ENCODE measurements at places on chromosomes 6 and 20. TPM values are rescaled to one million over a fixed set of nuclear protein-coding genes. Genes with fewer than 3 reads are reported as not detected.

- DNase-seq = peak; percentile 90
Measured at GRCh38 chr6:391559-392440, at the start of gene IRF4. TSS of gene IRF4 (plus strand) at chr6:391752. CDS start at chr6:393153, 1,401 bp downstream.

GRCh38 chr20:1833728-1834726, 61.2 kb upstream of the SIRPA start:
- no peak for DNase-seq

DNA sequence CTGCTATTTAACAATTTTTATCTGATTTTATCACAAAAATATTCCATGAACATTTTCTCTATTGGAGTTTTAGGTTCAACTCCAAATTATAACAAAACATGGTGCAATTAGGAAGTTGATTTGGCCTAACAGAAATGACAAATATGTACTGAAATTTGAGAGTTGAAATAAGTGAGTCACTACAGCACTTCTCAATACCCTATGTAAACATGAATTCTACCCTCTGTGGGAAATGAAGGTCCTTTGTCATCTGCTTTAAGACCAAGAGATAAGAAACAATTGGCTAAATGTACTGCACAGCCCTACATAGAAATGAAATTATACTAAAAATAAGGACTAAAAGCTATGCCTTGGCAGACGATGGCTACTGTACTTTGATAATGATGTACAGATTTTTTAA, 86.2 kb upstream of the BEND6 start:
- DNase-seq = no peak

- no peak for DNase-seq
Measured at GRCh38 chr6:82681119-82681714, 317.6 kb downstream of the TPBG start.

GRCh38 chr6:40340957-40341356, 246.2 kb downstream of the LRFN2 start:
- DNase-seq = no peak

DNA sequence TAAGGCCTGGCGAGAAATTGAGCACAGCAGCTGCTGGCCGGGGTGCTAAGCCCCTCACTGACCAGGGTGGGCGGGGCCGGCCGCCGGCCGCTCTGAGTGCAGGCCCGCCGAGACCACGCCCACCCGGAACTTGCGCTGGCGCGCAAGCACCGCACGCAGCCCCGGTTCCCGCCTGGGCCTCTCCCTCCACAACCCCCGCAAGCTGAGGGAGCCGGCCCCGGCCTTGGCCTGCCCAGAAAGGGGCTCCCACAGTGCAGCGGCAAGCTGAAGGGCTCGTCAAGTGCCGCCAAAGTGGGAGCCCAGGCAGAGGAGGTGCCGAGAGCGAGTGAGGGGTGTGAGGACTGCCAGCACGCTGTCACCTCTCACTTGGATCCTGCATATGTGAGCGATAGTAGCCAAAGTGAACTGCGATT, 251.2 kb downstream of the GJA1 start:
- DNase-seq = no peak

DNA sequence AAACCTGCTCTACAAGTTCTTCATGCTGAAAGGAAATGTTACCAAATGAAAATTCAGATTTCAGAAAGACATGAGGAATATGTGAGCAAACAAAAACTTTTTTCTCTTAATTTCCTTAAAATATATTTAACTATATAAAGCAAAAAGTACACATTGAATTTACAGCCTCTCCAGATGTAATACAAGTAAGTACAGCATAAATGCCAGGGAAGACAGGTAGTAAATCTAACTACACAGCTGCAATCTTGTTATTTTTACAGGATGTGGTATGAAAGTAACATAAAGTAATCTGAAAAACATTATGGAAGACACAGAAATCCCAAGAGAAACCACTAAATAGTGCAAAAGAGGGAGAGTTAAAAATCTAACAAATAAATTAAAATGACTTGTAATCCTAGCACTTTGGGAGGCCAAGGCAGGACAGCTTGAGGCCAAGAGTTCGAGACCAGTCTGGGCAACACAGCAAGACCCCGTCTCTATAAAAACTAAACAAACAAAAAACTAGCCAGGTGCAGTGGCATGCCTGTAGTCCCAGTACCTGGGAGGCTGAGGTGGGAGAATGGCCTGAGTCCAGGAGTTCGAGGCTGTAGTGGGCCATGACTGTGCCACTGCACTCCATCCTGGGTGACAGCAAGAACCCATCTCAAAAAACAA, 50.7 kb downstream of the FAM8A1 start:
- DNase-seq = no peak

DNA sequence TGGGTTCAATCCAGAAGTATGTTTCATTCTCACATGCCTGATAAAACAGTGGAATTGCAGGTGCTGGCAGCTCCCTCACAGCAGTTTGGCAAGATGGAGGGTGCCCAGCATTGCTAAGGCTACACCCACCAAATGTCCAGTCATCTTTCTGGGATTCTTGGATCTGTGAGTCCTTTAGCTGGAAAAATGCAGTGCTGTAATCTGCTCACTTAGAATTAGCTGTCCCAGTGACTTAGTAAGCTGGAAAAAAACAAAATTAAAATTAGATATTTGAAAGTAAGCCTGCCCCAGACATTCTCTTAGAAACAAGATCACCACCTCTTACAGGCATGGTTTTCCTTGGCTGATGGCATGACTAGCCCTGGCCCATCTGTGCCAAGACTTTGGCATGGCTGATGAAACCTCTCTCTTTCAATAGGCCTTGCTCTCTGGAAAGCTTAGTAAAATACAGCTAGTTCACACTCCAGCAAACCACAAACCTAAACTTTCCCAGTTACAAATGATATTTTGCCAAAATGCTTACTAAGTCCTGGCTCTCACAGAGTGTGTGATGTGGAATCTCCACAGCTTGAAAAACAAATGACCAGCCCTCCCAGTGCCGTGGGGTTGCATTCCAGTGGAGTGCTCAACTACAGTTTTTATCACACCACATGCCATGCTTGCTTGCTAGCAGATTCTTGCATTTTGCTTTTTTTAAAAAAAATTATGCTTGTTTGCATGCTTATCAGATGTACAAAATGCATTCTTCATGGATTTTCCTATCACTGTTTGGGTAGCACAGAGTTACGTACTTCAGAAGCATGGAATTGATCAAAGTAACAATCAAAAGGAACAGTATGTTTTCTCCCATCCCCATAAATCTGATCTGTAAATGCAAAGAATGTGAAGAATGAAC, 261.5 kb downstream of the EYA4 start:
- no peak for DNase-seq

- no peak for DNase-seq
Measured at GRCh38 chr20:5885866-5886265, 64.5 kb downstream of the TRMT6 start.

- DNase-seq = no peak
Measured at GRCh38 chr20:60899320-60899719, 352.7 kb upstream of the CDH4 start.

- no peak for DNase-seq
Measured at GRCh38 chr6:45608252-45608913, 230.6 kb upstream of the SUPT3H start.

The F13A1 gene
- total RNA-seq = 2.0 TPM

The TSPO2 gene
- total RNA-seq = not detected

The MCM8 gene
- 13.7 TPM for total RNA-seq

The MYH7B gene
- 0.66 TPM for total RNA-seq

The KCNK5 gene
- not detected for total RNA-seq

All from B cell (primary cell).